ENCODE measurements at places on chromosomes 6 and 20.

- DNase-seq, result no peak
Measured at GRCh38 chr6:4365686-4366085, 230.3 kb upstream of the ECI2 start.

GRCh38 chr6:2982426-2983117, 11.2 kb upstream of the SERPINB6 start:
- no peak for DNase-seq

- DNase-seq, result no peak
Measured at GRCh38 chr20:21505810-21506530, 7.9 kb downstream of the NKX2-2 start.

- no peak for DNase-seq
Measured at GRCh38 chr6:170188571-170189001, 102.3 kb downstream of the DLL1 start.

DNA sequence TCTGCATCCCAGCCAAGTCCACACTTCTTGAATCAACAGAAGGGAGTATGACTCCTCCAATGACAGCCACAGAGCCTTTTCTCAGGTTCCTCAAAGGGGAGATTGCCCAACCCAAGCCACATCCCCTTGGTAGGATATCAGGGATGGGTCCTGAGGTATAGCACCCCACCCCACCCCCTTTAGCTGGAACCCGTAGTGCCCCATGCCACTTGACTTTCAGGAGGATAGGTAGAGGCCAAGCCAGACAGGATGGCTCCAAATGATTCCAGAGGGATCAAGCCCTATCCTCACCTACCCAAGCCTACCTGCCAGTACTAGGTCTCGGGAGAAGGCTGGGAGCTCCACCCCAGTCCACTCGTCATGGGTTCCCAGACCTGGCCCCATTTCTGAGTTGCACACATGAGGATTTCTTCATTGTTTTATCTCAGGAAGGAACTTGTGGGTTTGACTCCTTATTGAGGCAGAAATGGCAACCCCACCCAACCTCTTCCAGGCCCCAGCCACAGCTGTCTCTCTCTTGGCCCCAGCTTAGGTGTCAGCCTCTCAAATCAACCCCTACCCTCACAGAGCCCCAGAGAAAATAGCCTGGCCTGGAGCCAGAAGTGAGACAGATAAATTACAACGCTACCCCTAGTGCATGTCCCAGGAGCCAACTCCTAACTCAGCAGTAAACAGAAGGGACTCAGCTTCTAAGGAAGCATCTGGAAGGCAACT, 3.6 kb downstream of the CCND3 start:
- no peak for DNase-seq

- no peak for DNase-seq
Measured at GRCh38 chr6:144443157-144443556, 158.0 kb downstream of the UTRN start.
